ENCODE measurements at places on chromosomes 6 and 20. TPM values are rescaled to one million over a fixed set of nuclear protein-coding genes. Genes with fewer than 3 reads are reported as not detected.
A peak's percentile ranks its signal among the peaks of the same experiment; 100 is the strongest.

- no peak for DNase-seq
Observed at GRCh38 chr20:25543068-25543467, 42.3 kb downstream of the NINL start.

- no peak for DNase-seq
Observed at GRCh38 chr20:8515810-8516435, 383.9 kb downstream of the PLCB1 start.

- DNase-seq: no peak
Observed at GRCh38 chr20:605237-605636, 4.9 kb downstream of the TCF15 start.

- DNase-seq: no peak
Observed at GRCh38 chr6:77837034-77837784, 184.4 kb downstream of the MEI4 start.

Gene PPIL4
- 31.3 TPM for total RNA-seq

Gene TFB1M
- total RNA-seq: 16.8 TPM

Gene IP6K3
- total RNA-seq: 10.3 TPM

DNA sequence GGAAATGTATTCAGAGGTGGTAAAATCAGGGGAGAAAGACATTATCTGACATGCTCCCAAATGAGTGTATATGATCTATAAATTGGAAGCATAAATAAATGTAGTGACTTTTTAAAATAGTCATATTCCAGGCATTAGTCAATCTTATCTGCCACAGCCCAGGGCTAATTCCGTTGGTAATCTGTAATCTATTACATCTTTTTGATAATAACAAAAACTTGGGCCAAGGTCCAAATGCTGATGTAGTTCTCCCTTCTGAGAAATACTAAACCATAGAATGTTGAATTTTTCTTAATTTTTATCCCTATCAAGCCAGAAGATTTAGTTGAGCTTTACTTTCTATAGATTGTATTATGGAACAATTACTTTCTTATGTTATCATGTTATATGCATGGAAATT lies 1279.8 kb downstream of the EPHA7 start:
- no peak for DNase-seq

Gene BNIP5
- total RNA-seq: not detected

DNA sequence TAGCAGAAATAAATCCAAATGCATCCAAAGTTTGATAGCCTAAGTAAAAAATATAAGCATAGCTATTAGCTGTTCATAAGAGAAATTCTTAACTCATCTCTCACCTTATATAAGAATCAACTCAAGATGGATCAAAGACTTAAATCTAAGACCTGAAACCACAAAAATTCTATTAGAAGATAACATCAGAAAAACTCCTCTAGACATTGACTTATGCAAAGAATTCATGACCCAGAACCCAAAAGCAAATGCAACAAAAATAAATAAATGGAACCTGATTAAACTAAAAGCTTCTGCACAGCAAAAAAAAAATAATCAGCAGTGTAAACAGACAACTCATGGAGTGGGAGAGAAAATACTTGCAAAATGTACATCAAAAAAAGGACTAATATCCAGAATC lies 184.3 kb downstream of the TFAP2A start:
- DNase-seq: no peak

GRCh38 chr6:104572901-104573300 lies 286.8 kb downstream of the HACE1 start:
- DNase-seq: no peak

DNA sequence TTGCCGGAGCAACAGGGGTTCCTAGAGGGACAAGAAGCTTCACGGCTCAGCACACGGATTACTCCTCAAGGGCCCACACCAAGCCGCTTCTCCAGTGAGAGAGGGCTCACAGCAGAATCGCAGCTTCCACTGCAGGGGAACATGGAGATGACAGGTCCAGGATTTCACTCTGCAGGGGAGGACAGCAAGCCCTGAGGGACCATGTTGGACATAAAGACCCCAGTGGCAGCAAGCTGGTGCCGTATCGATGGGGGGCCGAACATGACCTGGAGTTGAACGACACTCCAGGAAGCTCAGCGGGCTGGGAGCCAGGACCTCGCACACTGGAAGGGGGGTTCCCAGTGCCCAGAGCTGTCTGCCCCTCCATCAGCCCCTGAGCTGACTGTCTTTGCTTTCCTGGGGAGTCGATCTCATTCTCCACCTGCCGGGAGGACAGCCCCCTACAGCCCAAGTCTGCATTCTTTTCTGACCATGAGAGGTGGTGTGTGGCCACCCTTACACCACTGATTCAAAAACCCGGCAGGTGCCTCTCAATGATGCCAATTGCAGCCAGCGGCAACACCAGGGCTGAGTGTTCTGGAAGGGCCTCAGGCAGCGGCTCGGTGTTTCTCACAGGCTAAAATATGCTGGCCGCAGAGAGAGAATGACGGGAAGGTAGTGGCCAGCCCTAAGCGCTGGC lies 194.5 kb upstream of the CDH4 start:
- DNase-seq: peak; percentile 50

GRCh38 chr20:60036746-60037499 lies 78.7 kb downstream of the CDH26 start:
- DNase-seq: no peak

Gene PTCRA
- not detected for total RNA-seq

GRCh38 chr6:30821862-30822784 lies 62.2 kb upstream of the DDR1 start:
- no peak for DNase-seq

GRCh38 chr6:157405986-157406385 lies 25.0 kb downstream of the ZDHHC14 start:
- no peak for DNase-seq

DNA sequence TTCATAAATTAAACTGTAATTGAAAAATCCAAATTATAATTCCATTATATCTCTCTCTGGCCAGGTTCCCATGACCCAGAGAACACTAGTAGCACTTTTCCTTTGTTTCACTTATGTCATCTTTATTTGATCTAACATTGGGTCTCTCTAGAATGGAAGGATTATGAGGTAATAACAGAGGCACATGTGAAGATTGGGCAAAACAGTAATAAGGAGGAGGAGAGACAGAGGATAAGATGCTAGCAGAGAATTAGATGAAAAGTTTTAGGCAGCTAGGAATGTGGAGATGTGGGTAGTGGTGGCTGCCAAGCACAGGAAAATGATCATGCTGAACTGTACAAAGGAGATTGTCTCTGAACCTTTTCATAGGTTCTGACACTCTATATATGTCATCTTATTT lies 3.3 kb downstream of the TAB2 start:
- DNase-seq: no peak

Gene BPIFB2
- total RNA-seq: not detected

DNA sequence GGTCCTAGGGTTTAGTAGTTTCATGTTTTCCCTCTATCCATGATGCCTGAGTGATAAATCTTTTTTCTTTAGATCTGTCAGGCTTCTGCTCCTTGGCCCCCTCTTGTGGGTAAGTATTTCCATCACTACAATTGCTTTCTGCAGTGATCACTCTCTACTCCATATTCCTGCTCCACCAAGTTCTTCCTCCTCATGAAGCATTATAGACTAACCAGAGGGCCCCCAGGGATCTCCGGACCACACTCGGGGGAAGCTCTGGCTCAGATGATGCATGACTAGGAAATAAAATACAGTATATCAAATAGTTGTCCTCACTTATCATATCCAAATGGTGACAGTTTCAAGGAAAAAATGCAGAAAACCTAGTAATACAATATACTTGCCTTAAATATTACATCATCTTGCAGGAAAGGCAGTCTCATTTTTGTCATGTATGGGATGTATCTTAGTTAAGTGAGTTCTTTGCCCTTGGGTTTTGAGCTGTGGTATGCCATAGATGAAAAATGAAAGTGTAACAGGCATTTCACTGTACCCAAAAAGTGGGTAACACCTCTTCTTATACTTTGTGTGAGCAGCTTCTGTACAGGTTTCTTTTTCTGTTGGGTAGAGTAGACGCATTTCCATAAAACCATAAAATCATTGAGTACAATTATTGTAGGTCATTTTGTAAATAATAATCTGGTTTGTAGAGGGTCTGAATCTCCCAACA lies 200.9 kb upstream of the EYA4 start:
- no peak for DNase-seq

DNA sequence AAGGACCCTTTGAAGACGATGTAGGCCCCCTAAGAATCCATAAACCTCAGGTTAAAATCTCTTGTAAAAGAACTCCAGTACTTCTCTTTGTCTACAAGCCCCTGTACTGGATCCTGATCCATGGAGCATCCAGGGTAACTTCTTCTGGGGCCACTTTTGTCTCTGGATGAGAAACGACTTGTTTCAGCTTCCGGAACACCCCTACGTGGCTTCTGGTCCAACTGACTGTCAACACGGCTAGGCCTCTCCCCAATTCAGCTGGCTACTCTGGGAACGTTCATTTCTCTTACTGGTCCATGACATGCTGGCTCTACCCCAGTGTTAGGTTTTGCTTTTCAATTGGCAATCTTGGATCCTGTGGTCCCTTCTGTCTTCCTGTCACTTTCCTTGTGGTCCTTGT lies 198.0 kb downstream of the BACH2 start:
- DNase-seq: no peak

DNA sequence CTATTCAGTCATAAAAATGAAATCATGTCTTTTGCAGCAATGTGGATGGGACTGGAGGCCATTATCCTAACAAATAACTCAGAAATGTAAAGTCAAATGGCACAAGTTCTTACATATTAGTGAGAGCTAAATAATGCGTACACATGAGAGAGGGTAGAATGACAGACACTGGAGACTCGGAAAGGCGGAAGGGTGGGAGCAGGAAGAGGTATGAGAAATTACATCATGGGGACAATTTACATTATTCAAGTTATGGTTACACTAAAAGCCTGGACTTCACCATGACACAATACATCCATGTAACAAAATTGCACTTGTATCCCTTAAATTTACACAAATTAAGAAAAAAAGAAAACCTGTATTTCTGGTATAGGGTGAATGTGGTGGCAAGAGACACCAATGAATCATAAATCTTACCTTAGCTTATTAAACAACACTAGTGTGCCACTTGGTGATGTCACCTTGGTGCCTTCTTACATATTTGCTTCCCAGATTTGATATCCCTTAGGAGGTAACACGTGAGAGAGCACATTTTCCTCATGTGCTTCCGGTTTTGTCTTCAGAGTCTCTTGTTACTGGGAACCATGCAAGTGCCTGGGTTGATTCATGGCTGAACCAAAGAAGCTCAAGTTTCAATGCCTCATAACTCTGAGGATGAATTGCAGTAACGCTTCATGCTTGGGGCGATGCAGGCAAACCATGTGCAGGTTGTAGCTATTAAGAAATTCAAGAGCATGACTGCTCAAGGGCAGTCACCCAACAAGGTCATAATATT lies 84.6 kb downstream of the DCDC2 start:
- DNase-seq: no peak

Gene PRICKLE4
- total RNA-seq: 2.0 TPM

DNA sequence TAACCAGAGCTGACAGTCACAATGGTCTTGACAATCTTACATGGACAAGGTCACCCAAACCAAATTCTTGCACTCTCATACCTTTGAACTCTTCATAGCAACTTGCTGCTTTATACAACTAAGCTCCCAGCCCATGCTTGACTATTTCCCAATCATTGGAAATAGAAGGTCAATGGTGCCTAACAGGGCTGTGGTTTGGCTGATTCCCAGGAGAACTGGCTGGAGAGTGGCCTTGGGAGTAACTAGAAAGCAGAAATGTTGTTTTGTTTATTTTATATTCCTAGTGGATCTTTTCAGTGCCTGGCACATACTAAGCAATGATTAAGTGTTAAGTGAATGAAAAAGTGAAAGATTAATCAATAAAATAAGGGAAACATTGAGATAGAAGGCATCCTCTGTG lies 3.0 kb downstream of the SPINT4 start:
- DNase-seq: no peak

GRCh38 chr6:24778121-24778520 lies 3.4 kb downstream of the GMNN start:
- no peak for DNase-seq

- no peak for DNase-seq
Observed at GRCh38 chr6:3747100-3747737, 4.3 kb downstream of the PXDC1 start.

GRCh38 chr6:97055743-97056142 lies 131.2 kb downstream of the KLHL32 start:
- no peak for DNase-seq

DNA sequence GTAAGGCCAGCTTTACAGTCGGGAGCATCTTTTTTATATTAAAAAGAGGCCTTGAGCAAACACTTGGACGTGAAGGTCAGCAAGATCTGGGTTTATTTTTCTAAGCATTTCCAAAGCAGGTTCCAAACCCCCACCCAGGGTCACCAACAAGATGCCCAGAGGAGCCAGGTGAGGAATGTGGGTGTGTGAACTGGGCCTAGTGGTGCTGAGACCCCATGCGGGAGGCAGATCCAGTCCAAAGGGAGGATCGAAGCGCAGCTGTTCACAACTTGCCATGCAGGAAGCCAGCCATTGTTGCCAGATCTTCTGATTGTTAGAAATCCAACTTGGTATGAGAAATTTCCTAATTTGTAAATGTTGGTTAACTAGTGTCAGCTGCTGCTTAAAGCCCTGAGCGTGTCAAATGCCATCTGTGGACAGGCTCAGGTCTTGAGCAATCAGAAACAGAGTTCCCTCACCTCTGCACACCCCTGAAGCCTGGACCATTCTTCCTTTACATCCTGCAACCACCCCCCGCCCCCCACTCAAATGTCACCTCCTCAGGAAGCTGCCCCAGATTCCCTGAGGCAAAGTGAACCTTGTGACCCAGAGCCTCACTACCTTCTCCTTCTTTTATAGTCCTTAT lies 46.5 kb downstream of the NFATC2 start:
- DNase-seq: no peak

Gene ZSCAN23
- total RNA-seq: 2.9 TPM

GRCh38 chr20:48586730-48587129 lies 241.1 kb downstream of the PREX1 start:
- DNase-seq: peak; percentile 58

Gene ELOVL2
- total RNA-seq: 0.83 TPM

DNA sequence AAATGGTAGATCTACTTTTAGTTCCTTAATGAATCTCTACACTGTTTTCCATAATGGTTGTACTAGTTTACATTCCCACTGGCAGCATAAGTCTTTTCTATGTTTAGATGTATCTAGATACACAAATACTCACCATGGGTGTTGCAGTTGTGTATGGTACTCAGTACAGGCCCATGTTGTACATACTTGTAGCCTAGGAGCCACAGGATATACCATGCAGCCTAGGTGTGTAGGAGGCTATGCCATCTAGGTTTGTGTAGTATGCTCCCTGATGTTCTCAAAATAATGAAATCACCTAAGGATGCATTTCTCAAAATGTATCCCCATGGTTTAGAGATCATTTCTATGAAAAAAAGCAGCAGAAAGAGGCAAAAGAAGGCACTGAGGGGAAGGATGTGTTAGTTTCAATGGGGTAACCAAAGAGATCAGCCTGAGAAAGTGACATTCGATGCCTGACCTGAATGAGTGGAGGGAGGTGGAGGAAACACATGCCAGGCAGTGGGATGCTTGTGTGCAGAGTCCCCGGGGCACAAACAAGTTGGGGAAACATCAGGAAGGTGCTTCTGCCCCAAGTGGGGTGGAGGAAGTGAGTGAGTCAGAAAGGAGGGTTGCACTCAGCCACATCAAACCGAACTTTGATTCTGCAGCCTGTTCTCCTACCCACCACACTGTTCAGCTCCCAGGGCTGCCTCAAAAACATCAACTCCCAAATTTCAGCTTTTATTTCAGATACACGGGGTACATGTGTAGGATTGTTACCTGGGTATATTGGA lies 191.2 kb downstream of the ZNF217 start:
- no peak for DNase-seq

Gene SIRPB1
- 4.4 TPM for total RNA-seq

- DNase-seq: no peak
Observed at GRCh38 chr6:134103006-134103405, 50.6 kb upstream of the SLC2A12 start.
